ENCODE measurements at places on chromosomes 5 and 9.

GRCh38 chr9:113886466-113886865, 10.4 kb downstream of the ZNF618 start:
- no peak for DNase-seq

DNA sequence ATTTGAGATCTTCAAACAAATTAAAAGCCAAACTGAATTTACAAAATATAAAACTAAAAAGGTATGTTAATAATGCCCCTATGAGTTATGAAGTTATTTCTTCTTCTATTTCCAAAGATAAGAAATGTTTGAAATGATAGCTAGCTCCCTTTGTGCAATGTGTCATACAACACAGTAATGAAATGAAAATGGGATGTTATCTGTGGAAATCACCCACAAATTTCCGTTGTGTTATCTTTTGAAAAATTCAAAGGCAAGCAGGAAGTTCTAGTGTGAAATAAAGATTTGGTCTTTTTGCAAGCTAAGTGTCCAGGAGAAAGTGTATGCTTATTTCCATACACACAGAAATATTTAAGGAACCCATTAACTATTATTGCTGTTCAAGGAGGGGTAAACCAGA, 375.3 kb upstream of the PRR16 start:
- no peak for DNase-seq

- no peak for DNase-seq
Observed at GRCh38 chr5:6599739-6600138, 33.1 kb downstream of the NSUN2 start.

- DNase-seq: no peak
Observed at GRCh38 chr5:33621514-33621913, 180.7 kb downstream of the TARS1 start.

GRCh38 chr9:123537809-123538208, 181.8 kb downstream of the CRB2 start:
- DNase-seq: no peak

DNA sequence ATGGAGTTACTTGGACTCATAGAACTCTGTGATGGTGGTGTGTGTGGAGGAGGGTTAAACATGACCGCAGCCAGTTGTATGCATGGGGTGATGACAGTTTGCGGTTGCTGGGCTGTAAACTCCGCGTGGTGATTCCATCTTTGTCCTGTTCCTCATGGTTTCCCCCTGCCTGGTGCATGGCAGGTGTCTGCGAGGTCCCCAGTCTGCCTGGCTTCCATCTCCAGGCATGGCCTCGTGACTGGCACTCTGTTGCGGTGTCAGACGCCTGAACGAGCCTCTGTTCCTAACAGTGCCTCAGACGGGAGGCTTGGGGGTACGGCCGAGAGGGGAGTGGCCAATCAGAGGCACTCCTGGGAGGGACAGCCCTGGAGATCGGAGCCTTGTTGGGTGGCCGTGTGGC, 33.9 kb upstream of the SH3PXD2B start:
- no peak for DNase-seq

DNA sequence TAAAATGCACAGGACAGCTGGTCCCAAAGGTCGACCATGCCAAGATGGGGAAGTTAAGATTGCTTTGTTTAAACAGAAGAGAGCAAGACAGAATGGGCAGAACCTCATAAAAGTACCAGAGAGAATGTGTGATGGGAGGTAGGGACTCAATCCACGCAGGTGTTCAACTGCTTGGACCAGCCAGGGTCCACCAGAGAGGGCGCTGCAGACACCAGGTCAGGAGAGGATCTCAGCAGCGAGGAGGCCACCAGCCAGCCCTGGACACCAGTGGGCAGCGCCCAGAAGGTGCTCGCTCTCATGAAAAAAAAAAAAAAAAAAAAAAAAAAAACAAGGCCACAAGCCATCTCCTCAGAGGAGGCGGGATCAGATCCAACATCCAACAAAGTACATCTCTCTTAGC, 81.8 kb downstream of the SHC3 start:
- no peak for DNase-seq

DNA sequence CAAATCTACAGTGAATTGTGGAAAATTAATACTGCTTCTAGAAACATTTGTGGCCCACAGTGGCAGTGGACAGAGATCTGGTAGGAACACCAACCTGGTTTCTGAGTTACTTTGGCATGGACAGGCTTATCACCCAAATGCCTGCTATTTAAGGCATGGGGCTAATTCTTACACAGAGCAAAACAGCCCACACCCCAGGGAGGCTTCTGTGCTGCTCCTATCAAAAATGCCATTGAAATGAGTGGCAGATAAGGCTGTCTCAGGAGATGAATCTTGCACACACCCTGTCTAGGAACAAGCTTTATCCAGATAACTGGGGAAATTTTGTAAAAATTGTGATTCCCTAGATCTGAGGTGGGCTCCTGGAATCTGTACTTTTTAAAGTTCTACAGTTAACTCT, 307.1 kb downstream of the TLE1 start:
- no peak for DNase-seq

DNA sequence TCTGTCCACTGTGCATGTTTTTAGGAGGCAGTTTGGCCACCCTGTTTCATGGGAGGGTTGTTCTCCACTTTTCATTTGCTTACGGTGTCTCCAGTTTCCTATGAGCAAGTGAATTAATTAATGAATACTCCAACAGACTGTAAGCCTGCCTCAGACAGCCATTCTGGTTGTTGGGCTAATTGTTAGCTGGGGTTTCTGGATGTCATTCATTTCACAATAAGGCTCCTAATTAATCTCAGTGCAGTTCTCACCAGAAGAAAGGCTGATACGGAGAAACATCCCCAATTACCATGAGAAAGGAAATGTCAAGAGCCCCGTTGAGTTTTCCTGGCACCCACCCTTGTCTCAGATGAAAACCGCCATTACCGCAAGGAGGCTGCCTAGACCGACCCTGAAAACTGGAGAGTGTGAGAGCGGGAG, 75.8 kb downstream of the MAP1B start:
- DNase-seq: no peak

DNA sequence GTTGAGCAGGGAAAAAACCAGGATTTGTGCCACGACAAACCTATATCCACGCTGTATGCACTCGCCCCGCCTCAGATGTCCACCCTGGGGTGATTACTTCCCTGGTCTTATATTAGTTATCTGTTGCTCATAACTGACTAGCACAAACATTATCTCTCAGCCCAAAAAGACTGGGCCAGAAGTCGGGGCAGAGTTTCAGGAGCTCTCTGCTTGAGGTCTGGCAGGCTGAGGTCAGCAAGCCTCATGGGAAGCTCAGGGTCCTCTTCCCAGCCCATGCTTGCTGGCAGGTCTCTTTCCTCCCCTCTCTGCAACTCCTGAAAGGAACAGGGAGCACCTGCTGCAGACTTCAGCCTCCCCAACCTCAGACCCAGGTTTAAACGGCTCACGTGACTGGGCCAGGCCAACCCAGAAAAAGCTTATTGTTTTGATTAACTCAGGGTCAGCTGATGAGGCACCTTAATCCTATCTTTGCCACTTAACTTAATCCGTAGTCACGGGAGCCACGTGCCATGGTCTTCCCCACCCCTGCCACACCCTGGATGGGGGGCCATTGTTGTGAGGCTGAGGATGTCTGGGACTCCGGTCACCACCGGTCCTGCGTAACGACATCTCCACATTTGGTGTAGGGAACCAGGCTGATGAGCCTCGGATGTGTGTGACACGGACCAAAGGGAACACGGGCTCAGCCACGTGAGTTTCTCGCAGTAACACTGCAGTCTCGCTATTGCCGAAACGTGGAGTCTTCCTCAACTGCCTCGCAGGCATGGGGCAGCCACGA, 123.7 kb upstream of the IRX4 start:
- no peak for DNase-seq

DNA sequence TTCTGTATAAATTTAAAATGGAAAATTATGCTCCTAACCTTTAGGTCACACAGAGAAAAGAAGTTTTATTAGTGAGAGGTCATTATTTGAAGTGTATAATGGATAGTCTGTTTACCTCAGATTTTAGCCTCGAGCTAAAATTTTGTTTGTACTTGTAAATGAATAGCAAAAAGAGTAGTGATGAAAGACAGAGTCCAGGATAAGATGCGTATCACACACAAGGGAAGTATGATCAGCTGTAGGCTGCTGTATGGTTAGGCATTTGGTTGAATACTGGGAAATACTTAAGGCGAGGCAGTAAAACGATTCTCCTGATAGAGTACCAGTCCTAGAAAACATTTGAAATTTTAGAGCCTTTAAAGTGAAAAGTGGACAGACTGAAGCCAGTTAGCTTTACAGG, 92.7 kb downstream of the FBXL7 start:
- no peak for DNase-seq

- DNase-seq: no peak
Observed at GRCh38 chr5:19536387-19536786, 451.6 kb downstream of the CDH18 start.

DNA sequence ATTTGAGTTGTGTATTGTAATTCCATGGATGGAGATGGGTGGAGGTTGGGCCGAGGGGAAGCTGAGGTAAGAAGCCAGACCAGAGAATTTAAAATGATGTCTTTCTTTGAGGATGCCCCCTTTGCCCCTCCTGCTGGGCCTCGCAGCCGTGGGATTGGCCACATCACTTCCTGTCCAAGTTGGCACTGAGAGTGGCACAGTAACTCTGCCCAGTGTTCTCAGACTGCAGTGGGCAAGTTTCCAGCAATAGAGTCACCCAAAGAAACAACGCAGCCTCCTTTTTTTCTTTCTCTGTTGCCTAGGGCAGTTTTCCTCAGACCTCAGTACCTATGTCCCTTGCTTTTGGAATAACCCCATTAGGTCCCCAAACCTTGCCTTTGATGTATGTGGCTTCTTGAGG, 306.6 kb upstream of the DMRT1 start:
- DNase-seq: peak; percentile 43

- no peak for DNase-seq
Observed at GRCh38 chr5:66113160-66113559, 30.9 kb upstream of the SREK1 start.

GRCh38 chr9:70677055-70677735, 262.7 kb upstream of the KLF9 start:
- no peak for DNase-seq

DNA sequence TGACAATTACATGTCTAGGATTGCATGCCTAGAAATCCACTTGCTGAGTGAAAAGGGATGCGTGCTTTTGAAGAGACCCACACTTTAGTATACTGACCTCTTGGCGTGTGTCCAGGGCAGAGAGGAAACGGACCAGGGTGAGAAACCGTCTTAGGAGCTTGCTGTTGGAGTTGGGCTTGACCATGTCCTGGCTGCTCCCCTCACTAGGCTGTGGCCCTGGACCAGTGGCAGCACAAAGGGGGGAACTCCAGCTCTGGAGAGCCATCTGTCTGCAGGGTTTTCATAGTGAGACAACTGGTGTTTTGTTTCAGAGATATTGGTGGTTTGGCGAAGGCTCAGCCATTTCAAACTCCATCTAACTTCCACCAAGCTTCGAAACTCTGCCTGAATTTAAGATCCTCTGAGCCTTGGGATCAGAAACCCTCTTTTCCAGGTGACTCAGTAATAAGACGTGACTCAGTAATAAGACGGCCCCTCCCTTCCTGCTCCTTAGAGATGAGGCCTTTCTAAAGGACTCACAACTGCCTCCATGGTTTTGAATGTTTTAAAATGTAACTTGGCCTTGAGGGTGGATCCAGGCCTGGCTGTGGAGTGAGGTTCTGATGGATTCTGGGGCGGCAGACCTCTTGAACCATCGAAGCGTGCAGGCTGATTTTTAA, 165.8 kb downstream of the MELK start:
- no peak for DNase-seq

DNA sequence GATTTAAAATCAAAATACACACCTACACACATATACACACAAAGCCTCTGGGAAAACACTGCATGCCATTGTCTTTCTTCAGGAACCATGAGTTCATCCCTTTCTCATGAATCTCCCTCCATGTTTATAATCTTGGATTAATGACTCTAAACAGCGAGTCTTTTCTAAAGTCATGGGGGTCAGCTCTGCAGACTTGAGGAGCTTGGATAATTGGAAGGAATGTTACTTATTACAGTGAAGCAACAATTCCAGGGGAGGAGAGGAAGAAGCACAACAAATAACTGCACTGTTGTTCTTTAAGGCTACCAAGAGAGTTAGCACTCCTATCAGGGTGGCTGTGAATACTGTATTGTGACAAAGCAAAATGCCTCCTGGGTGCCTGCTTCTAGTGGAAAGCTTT, 444.7 kb downstream of the ANXA1 start:
- no peak for DNase-seq

GRCh38 chr5:157345485-157345884, 79.6 kb downstream of the CYFIP2 start:
- no peak for DNase-seq

GRCh38 chr5:134506054-134507039, 19.1 kb upstream of the JADE2 start:
- peak; percentile 82 for DNase-seq

- no peak for DNase-seq
Observed at GRCh38 chr5:103259705-103260355, 1.3 kb downstream of the MACIR start.
